Thymus (tissue), 14 donors: ENCODE measurements at places on chromosomes 3 and 15.

- no peak for DNase-seq
Observed at GRCh38 chr3:78129707-78130106, 1089.8 kb downstream of the ROBO2 start.

GRCh38 chr3:17573396-17573795 lies 169.0 kb downstream of the TBC1D5 start:
- no peak for DNase-seq

DNA sequence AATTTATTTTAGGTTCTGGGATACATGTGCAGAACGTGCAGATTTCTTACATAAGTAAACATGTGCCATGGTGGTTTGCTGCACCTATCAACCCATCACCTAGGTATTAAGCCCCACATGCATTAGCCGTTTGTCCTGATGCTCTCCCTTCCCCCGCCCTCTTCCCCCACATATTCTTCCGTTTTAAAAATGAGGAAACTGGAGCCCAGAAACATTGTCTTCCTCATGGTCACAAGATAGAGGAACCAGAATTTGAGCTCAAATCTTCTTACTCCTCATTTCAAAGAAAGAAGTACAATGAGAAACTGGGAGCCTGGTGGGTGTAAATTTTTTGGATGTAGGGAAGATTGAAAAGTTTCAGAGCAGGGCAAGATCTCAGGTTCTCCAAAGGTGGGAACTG lies 56.1 kb upstream of the USP3 start:
- DNase-seq, result no peak

DNA sequence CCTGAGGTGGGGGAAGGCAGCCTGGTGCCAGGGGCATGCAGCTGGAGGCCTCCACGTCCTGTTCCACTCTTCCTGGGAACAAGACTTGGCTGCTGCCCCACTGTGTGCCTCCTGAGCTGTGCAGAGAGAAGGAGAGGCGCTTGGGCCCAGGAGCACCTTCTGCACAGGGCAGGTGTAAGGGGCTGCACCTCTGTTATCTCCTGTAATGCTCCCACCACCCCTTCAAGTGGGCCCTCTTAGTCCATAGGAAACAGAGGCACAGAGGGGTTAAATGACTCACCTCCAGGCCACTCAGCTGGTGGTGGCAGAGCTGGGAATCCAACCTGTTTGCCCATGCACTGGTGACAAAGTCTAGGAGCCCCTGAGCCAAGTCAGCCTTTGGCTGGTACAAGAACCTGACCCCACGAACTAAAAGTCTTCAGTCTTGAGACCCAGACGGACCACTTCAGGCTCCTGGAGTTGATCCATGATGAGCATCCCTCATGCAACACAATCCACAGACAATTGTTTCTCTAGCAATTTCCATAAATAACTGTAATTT lies 93.2 kb downstream of the IQSEC1 start:
- no peak for DNase-seq

GRCh38 chr3:134487406-134487805 lies 1.5 kb downstream of the CEP63 start:
- DNase-seq, result no peak

GRCh38 chr3:139173372-139174108 lies 128.8 kb upstream of the PRR23C start:
- DNase-seq, result no peak

DNA sequence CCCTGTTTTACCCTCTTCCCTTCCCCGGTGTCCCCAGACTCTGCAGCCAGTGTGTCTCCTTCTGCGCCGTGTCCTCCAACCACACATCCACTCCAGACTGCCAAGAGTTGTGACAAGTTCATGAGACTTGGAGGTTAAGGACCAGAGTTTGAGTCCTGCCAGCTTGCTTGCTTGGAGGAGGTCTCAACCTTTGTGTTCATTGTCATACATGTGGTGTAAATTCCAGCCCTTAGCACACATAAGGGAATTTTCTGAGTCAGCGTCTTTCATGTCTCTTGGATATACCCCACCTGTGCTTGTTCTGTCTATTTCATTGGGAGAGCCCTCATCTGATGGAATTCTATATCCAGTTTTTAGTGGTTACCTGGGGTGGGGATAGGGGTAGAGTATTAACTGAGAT lies 13.3 kb downstream of the CORO2B start:
- no peak for DNase-seq

- DNase-seq, result no peak
Observed at GRCh38 chr3:129695230-129695629, 88.8 kb upstream of the PLXND1 start.

- no peak for DNase-seq
Observed at GRCh38 chr3:126213379-126214028, 33.1 kb upstream of the ALDH1L1 start.

GRCh38 chr3:171685116-171685895 lies 125.0 kb downstream of the PLD1 start:
- DNase-seq, result no peak

GRCh38 chr3:151873398-151873797 lies at the start of gene SUCNR1:
Gene SUCNR1, plus strand, starts transcription at chr3:151873643. Its CDS starts 6,250 bp downstream, at chr3:151879893.
- DNase-seq, result no peak

GRCh38 chr15:69185706-69186105 lies 25.3 kb downstream of the GLCE start:
- no peak for DNase-seq

DNA sequence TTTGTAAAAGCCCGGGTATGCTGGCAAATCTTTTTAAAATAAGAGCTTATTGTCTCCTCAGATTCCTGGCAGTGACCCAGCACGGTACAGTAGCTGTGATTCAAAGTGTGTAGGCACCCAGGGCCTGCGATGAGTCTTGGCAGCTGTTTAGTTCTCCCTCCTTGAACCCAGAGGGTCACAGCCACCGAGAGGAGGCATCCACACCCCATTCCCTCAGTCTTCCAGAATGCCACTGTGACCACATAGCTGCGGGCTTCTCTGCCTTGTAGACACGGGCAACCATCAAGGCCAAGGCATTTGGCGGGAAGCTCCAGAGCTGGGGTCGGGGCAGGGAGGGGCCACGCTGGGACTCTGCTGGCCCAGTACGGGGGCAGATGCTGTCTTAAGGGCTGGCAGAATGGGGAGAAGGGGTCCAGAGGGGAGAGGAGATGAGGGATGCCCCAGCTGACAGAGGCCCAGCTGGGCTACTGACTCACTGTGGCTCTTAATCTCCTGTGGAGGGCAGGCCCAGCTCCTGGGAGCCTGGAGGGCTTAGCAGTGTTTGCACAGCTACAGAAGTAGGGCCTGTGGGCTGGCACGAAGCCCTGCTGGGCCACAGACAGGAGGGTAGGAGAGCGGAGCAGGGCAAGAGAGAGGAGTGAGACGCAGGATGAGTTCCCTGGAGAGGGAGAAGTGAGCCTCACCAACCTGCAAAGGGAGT lies 68.8 kb upstream of the DLG1 start:
- DNase-seq, result no peak

DNA sequence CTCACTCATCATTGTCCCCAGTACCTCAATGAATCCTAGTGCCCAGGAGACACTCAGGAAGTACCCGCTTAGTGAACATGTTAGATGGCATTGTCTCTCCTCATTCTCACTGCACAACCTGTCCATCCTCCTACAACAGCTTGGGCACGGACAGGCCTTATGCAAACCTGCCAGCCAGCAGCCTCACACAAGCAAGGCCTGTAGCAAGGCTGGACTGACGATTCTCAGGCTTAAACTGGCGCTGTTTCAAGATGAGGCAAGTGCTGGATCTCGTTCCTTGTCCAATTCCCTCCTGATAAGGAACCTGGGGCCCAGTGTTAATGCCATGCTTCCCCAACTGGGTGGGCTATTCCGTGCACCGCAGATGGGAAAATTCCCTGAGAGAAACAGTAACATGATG lies 59.0 kb downstream of the CDCP1 start:
- no peak for DNase-seq

DNA sequence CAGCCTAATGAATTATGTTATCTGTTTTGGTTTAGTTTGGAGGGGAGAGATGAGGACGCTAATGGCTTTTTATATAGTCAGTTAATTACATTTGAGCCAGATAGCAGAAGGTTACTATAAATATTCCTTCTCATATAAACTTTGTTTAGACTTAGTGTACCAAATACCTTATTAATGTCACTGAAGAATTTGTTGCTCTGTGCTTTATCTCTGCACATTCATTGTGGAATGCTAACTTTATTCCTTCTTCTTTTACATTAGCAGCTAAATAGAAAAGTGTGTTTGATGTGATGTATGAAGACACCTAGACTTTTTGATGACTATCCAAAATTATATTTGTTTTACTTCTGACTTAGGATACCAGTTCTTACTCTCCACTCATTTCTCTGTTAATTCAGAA lies 105.2 kb downstream of the EPHA3 start:
- DNase-seq, result no peak

DNA sequence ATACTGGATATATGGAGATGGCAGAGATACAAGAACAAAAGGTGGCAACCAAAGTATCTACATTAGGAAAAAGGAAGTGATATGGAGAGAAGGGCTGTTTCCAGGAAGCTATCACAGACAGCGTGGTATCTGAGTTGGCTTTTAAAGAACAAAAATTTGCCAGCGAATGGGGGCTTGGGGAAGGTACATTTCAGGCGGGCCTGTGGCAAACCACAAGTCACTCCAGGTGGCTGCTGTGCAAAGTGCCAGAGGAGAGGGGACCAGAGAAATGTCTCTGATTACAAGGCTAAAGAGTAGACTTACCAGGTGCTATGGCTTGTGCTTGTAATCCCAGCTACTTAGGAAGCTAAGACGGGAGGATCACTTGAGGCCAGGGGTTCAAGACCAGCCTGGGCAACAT lies 91.1 kb downstream of the MSL2 start:
- DNase-seq, result peak; percentile 54

DNA sequence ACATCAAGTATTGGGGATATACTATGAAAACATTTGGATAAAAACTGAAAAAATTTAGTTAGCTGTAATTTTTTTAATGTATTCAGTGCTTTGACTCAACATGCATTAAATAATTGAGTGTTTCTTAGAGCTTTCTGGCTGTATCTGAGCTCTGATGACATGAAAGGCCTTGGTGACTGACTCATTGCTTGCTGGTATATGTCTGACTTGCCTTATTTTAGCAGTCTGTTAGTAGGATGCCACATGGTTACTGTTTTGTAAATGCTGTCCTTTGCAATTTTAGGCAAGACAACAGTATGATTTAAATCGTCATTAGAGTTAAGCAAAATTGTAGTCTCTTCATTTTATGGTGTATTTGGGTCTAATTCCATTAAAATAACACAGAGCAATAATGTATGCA lies 199.2 kb downstream of the GHSR start:
- no peak for DNase-seq

- no peak for DNase-seq
Observed at GRCh38 chr15:78810362-78811123, 721 bp downstream of the ADAMTS7 start.

DNA sequence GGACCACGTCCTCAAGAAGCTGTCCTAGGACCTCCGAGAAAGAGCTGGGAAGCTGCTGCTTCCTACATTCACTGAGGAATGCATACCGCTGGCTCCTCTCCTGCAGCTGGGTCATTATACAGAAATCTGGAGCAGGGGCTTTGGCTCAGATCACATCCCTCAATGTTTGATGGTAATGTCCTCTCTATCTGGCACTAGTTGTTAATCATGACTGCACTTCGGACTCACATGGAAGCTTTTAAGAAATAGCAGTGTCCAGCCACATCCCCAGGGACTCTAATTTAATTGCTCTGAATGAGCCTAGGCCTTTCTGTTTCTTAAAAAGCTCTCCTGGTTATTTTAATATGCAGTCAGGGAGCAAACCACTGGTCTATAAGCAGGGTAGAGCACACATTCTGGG lies 25.7 kb upstream of the MYRIP start:
- DNase-seq, result no peak

DNA sequence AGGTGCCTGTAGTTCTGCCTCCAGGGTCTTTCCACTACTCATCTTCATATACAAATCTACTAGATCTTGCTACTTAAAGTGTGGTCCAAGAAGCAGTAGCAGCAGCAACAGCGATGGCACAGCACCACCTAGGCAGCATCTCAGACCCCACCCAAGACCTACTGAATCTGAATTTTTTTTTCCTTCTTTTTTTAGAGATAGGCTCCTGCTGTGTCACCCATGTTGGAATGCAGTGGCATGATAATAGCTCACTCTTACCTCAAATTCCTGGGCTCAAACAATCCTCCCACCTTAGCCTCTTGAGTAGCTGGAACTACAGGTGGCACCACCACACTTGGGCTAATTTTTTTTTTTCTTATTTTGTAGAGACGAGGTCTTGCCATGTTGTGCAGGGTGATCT lies 346.7 kb upstream of the TGFBR2 start:
- DNase-seq, result no peak

- DNase-seq, result no peak
Observed at GRCh38 chr15:64618540-64618939, 156.8 kb downstream of the RBPMS2 start.

DNA sequence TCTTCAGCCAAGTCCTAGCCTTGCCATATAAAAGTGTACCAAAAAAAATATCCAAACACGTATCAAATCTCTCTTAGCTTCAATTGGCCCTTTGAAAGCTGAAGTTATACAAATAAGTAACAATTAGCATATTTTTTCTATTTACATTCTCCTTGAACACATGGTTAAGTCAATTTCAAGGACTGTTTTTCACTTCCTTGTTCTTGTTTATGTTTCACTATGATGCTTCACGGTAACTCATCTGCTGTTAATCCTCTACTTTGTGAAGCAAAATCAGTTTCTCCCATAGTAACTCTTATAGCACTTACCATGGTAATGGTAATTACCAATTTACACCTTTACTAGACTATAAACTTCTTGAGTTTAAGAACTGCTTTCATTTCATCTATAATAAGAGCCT lies 10.6 kb upstream of the SPRED1 start:
- no peak for DNase-seq

DNA sequence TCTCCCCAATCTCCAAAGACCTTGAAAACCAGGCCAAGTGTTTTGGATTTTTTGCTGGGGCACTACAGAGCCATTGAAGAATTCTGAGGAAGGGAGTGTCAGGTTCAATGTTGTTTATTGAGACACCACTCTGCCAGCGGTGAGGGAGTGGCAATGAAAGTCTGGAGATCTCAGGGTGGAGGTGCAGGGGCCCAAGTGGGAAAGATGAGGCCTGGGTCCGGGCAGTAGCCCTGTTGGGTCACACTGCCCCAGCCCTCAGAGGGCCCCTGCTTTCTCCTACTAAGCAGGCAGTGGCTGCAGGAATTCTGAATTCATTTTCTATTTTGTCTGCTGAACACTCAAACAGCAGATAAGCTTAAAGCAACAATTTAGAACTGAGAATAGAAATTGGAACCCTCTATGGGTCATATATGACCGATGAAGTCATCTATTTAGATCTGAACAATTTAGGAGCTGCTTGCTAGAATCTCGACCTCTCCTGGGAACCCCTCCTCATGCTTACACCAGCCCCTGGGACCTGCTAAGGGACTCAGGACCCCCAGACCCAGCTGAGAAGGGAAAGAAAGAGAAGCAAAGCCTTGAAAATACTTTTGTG lies 17.9 kb downstream of the HRH1 start:
- no peak for DNase-seq

- no peak for DNase-seq
Observed at GRCh38 chr15:60710656-60711055, 231.7 kb upstream of the ICE2 start.
